Activated T-helper 1 cell treated with anti-CD3 and anti-CD28 coated beads, Interleukin-12 subunit alpha, Interleukin-12 subunit beta, Interleukin-2, Interleukin-4 antibody, amounts not matched to agents 30 ng/mL and 10 ng/mL and 1 ng/mL, durations not matched to agents 14 hours and 24 hours and 36 hours (primary cell): ENCODE measurements at places on chromosomes 5 and 9. TPM values are rescaled to one million over a fixed set of nuclear protein-coding genes. Genes with fewer than 3 reads are reported as not detected.
A peak's percentile ranks its signal among the peaks of the same experiment; 100 is the strongest.

- H3K36me3 ChIP-seq, result no peaks in the 10 kb centered on the region
- H3K27me3 ChIP-seq, result peaks cover 2% of the 10 kb centered on the region
- no peak overlapping the region for H3K4me3 ChIP-seq
- H3K27ac ChIP-seq, result no peak overlapping the region
- DNase-seq, result no peak
- H3K4me1 ChIP-seq, result no peaks in the 10 kb centered on the region
These were observed 63.5 kb upstream of the PUM3 start for GRCh38 chr9:2907411-2907810.

Gene CMYA5
- 0.10 and 0.15 TPM in 2 replicates for total RNA-seq

GRCh38 chr5:174187481-174187880 lies 142.0 kb downstream of the NSG2 start:
- H3K36me3 ChIP-seq, result no peaks in the 10 kb centered on the region
- no peaks in the 10 kb centered on the region for H3K4me1 ChIP-seq
- no peak for DNase-seq
- no peak overlapping the region for H3K4me3 ChIP-seq
- H3K27ac ChIP-seq, result no peak overlapping the region

- no peaks in the 10 kb centered on the region for H3K4me1 ChIP-seq
- no peak overlapping the region for H3K4me3 ChIP-seq
- no peaks in the 10 kb centered on the region for H3K27me3 ChIP-seq
- no peak overlapping the region for H3K27ac ChIP-seq
- no peaks in the 10 kb centered on the region for H3K36me3 ChIP-seq
These were observed 243.9 kb upstream of the KLF4 start for GRCh38 chr9:107733523-107733894.

- peaks cover 14% of the 10 kb centered on the region for H3K4me1 ChIP-seq
- no peaks in the 10 kb centered on the region for H3K36me3 ChIP-seq
- H3K27ac ChIP-seq, result no peak overlapping the region
- no peaks in the 10 kb centered on the region for H3K27me3 ChIP-seq
- DNase-seq, result no peak
These were observed 57.1 kb downstream of the BARX1 start for GRCh38 chr9:93898026-93898425.

DNA sequence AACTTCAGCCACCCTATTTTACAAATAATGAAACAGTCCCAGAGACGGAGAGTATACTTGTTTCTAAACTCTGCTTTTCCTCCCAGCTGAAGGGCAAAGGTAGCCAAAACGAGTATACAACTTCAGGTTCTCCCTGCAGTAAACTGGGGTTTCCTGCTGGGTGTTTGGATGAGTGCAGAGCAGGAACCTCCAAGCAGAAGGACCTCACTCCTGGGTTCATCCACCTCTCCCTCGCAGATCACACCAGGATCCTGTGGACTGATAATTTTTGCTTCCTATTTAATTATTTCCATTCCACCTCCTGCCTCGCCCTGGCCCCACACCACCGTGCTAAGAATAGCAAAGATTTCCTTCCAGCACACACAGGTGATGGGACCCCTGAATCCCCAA lies 2.0 kb upstream of the FOXB2 start:
- DNase-seq, result no peak
- peaks cover 16% of the 10 kb centered on the region for H3K4me1 ChIP-seq
- H3K27me3 ChIP-seq, result peaks cover 74% of the 10 kb centered on the region
- peaks cover under 1% of the 10 kb centered on the region for H3K36me3 ChIP-seq
- H3K27ac ChIP-seq, result peak overlapping the region; percentile 84

DNA sequence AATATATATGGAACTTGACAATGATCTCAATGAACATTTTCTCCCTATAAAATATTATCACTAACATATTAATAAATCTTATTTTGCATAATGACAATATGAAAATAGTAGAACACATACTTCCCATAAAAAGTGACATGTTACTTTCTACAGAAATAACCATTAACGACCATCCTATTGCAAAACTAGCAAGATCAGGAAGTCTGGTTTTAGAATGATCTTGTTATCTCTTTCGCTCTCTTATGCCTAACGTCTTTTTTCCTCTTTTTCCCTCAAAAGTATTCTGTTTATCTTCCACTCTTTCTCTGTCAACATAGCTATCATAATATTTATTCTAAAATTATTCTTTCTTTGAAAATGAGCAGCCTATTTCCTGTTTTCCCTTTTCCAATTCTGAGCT lies 21.6 kb upstream of the C5orf46 start:
- no peaks in the 10 kb centered on the region for H3K36me3 ChIP-seq
- peaks cover 2% of the 10 kb centered on the region for H3K27me3 ChIP-seq
- H3K4me1 ChIP-seq, result no peaks in the 10 kb centered on the region
- no peak for DNase-seq

DNA sequence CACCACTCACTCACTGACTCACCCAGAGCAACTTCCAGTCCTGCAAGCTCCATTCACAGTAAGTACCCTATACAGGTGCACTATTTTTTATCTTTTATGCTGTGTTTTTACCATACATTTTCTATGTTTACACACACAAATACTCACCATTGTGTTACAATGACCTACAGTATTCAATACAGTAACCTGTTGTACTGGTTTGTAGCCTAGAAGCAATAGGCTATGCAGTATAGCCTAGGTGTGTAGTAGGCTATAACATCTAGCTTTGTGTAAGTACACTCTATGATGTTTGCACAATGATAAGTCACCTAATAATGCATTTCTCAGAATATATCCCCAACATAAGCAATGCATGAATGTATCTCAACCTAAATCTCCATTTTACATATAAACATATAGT lies 541.1 kb downstream of the NR2F1-AS1 start:
- no peak overlapping the region for H3K4me3 ChIP-seq
- H3K27me3 ChIP-seq, result no peaks in the 10 kb centered on the region
- no peaks in the 10 kb centered on the region for H3K36me3 ChIP-seq
- no peaks in the 10 kb centered on the region for H3K4me1 ChIP-seq
- no peak for DNase-seq

DNA sequence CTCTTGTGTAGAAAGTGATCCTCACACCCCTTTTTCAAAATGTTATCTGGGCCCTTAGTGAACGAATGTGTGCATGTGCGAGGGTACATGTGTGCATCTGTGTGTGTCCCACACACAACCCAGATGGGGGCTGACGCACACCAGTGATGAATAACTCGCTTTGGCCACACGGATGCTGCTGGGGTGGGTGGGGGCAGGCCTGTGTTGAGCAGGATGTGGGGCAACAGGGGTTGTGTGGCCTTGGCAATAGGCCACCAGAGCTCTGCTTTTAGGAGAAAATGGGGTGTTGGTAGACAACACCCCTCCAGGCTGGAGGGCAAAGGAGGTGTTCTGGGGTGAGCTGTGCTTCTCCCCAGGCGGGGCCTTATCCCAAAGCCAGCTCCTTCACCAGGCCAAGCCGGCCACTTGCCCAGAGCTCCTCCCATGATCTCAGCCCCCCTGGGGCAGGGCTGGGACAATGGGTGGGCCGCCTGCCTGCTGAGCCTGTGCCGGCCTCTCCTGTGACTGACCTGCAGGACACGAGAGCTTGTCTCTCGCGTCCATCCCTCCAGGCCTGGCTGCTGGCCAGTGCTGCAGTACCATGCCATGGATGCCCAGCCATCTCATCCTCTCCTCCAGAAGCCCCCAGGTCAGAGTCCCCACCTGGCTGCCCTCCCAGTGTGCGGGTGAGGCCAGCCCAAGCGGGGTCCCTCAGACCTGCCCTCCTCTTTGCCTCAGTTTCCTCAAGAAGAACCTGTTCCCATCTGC lies 1.7 kb downstream of the DBN1 start:
- peak overlapping the region; percentile 12 for H3K27ac ChIP-seq
- peak overlapping the region; percentile 54 for H3K4me3 ChIP-seq
- H3K27me3 ChIP-seq, result peaks cover 16% of the 10 kb centered on the region
- peaks cover 3% of the 10 kb centered on the region for H3K36me3 ChIP-seq

Gene SLC38A9
- 22.9 and 25.7 TPM in 2 replicates for total RNA-seq

Gene DHFR
- 55.9 and 60.3 TPM in 2 replicates for total RNA-seq

DNA sequence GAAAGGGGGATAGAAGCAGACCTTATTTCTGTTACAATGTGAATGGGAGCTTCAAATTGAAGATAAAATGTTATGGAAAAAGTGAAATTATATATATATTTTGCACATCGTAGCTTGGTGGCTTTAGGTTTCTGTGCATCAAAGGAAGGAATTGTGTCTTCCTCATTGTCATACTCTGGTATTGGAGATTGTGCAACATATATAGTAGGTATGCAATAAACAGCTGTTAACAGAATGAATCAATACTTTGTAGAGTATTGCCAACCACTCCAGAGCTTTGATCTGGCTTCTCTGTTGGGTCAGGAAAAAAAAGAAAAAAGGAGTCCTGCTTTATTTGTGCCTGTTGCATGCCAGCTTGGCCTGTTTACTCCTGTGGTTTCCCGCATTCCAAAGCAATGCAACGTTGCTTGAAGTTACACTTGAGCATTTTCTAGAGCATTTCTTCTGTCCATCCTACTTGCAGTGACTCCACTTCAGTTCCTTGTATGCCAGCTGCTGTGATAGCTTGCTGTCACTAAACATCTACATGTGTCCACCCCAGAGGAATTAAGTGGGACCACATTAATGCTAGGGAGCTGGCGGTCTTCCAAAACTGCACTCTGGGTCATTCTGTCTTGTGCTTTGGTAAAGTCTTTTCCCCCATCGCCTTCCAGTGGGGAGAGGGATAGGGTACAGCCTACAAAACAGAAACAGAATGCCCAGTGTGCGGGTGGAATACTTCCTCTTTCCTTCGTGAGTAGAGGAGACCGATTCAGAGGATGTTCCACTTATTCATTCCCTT lies 62.0 kb upstream of the MEF2C start:
- no peaks in the 10 kb centered on the region for H3K4me1 ChIP-seq
- H3K27me3 ChIP-seq, result peaks cover 2% of the 10 kb centered on the region
- DNase-seq, result no peak
- H3K27ac ChIP-seq, result no peak overlapping the region

GRCh38 chr5:64836190-64836755 lies 67.5 kb downstream of the CWC27 start:
- peak overlapping the region; percentile 13 for H3K27ac ChIP-seq
- no peaks in the 10 kb centered on the region for H3K27me3 ChIP-seq
- no peak overlapping the region for H3K4me3 ChIP-seq
- H3K36me3 ChIP-seq, result peaks cover 13% of the 10 kb centered on the region
- H3K4me1 ChIP-seq, result peaks cover 8% of the 10 kb centered on the region
- DNase-seq, result no peak

DNA sequence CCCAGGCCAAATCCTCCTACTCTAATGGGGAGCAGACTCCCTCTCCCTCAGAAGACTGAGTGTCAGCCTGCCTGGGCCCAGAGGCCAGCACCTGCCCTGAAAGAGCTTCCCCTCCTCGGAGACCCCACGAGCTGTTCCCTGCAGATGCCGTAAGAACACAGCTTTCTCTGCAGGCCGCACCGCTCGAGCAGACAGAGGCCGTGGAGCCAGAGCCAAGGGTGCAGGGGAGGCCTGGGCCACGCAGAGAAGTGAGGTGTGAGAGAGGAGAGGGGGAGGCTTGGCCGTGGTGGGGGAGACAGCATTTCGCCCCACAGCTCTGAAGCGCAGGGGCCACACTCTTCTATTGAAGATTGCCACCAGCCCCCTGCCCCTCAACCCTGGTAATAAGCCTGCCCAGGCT lies 62.8 kb upstream of the GARNL3 start:
- DNase-seq, result no peak
- peaks cover 8% of the 10 kb centered on the region for H3K4me1 ChIP-seq
- H3K27ac ChIP-seq, result no peak overlapping the region
- no peaks in the 10 kb centered on the region for H3K36me3 ChIP-seq
- H3K27me3 ChIP-seq, result peaks cover 9% of the 10 kb centered on the region
- no peak overlapping the region for H3K4me3 ChIP-seq

Gene OR13D1
- total RNA-seq, result not detected in 2 replicates

DNA sequence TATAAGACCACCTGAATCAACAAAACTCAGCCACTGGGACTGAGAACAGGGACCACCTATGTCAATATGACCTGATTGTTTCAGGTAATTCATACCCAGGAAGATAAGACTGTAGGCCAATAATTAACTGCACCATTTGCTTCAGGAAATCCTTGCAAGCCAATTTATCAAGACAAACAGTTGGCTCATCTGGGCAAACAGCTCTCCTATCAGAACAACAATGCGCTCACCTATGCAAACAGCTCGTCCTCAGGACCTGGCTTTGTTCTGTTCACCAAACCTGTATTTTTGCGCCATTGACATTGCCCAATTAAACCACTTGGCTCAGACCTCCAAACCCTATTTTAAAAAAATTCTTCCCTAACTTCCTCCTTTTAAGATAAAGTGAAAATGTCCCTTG lies 92.3 kb upstream of the MARCHF11 start:
- no peaks in the 10 kb centered on the region for H3K27me3 ChIP-seq
- H3K36me3 ChIP-seq, result no peaks in the 10 kb centered on the region
- no peaks in the 10 kb centered on the region for H3K4me1 ChIP-seq
- H3K27ac ChIP-seq, result no peak overlapping the region
- no peak for DNase-seq
- no peak overlapping the region for H3K4me3 ChIP-seq

GRCh38 chr5:73808911-73809310 lies 182.9 kb downstream of the ARHGEF28 start:
- no peak for DNase-seq
- H3K4me1 ChIP-seq, result no peaks in the 10 kb centered on the region
- no peak overlapping the region for H3K27ac ChIP-seq
- peaks cover 17% of the 10 kb centered on the region for H3K27me3 ChIP-seq
- H3K36me3 ChIP-seq, result no peaks in the 10 kb centered on the region
- no peak overlapping the region for H3K4me3 ChIP-seq

- H3K27me3 ChIP-seq, result peaks cover 11% of the 10 kb centered on the region
- no peak overlapping the region for H3K27ac ChIP-seq
- DNase-seq, result no peak
- no peaks in the 10 kb centered on the region for H3K4me1 ChIP-seq
- H3K36me3 ChIP-seq, result no peaks in the 10 kb centered on the region
These were observed 26.2 kb upstream of the WDR41 start for GRCh38 chr5:77518304-77518703.

DNA sequence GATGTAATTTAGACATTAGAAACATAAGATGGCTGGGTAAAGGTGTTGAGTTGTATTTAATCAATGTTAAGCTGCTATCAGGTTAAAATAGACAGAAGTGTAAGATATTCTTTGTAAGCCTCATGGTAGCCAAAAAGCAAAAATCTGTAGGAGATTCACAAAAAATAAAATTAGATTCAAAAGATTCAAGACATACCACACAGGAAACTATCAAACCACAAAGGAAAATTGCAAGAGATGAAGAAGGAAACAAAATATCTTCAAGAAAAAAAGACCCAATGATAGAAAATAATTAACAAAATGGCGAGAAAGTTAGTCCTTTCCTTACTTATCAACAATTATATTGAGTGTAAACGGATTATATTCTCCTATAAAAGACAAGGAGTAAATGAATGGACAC lies 15.3 kb downstream of the XRCC4 start:
- DNase-seq, result no peak
- peaks cover 16% of the 10 kb centered on the region for H3K4me1 ChIP-seq
- H3K27me3 ChIP-seq, result no peaks in the 10 kb centered on the region
- no peak overlapping the region for H3K27ac ChIP-seq
- H3K36me3 ChIP-seq, result peaks cover 3% of the 10 kb centered on the region

Gene IRX2
- not detected in 2 replicates for total RNA-seq

DNA sequence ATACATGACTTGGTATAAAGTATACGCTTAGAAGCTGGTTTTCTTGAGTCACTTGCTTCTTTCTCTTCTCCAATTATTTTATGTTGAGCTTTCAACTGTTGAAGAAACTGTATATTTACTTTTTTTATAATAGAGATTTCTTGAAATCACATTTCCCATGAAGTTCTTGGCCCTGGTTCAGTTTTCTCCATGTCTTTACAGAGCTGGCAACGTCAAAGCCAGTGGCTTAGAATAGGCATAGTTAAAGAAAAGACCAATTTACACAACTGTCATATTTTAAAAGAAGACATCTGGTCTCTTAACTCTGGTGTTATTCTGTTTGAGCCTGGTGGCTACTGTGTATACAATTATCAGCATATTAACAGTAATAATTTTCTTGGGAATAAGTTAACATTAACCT lies 1249.3 kb downstream of the CDH12 start:
- H3K4me3 ChIP-seq, result no peak overlapping the region
- H3K36me3 ChIP-seq, result no peaks in the 10 kb centered on the region
- no peak for DNase-seq
- H3K27ac ChIP-seq, result no peak overlapping the region
- H3K4me1 ChIP-seq, result no peaks in the 10 kb centered on the region
